Natural killer cell (primary cell): ENCODE measurements at places on chromosomes 4 and X. TPM values are rescaled to one million over a fixed set of nuclear protein-coding genes. Genes with fewer than 3 reads are reported as not detected.

DNA sequence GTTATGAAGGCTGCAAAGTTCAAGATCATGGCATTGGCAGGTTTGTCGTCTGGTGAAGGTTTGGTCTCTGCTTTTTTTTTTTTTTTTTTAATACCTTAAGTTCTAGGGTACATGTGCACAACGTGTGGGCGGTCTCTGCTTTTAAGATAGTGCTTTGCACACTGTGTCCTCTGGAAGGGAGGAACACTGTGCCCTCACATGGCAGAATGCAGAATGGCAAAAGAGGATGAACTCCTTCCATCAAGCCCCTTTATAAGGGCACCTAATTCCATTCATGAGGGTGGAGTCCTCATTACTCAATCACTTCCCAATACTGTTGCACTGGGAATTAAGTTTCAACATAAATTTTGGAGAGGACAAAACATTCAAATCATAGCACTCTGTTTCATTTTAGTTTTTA, 101.4 kb downstream of the GLRA2 start:
- no peaks in the 10 kb centered on the region for H3K36me3 ChIP-seq
- DNase-seq, result no peak
- no peaks in the 10 kb centered on the region for H3K4me1 ChIP-seq
- H3K27ac ChIP-seq, result no peak overlapping the region

- H3K27ac ChIP-seq, result no peak overlapping the region
- no peak overlapping the region for H3K4me3 ChIP-seq
- no peaks in the 10 kb centered on the region for H3K27me3 ChIP-seq
- DNase-seq, result no peak
- no peaks in the 10 kb centered on the region for H3K36me3 ChIP-seq
Measured at GRCh38 chr4:148786699-148787098, 344.5 kb upstream of the NR3C2 start.

GRCh38 chr4:128350449-128351045, 62.9 kb upstream of the PGRMC2 start:
- no peaks in the 10 kb centered on the region for H3K4me1 ChIP-seq
- no peaks in the 10 kb centered on the region for H3K27me3 ChIP-seq
- no peak overlapping the region for H3K4me3 ChIP-seq

- H3K27ac ChIP-seq, result no peak overlapping the region
- no peak for DNase-seq
- no peaks in the 10 kb centered on the region for H3K36me3 ChIP-seq
- no peaks in the 10 kb centered on the region for H3K27me3 ChIP-seq
- no peak overlapping the region for H3K4me3 ChIP-seq
Measured at GRCh38 chr4:165177725-165178666, 29.4 kb upstream of the KLHL2 start.

- H3K4me1 ChIP-seq, result no peaks in the 10 kb centered on the region
- H3K27ac ChIP-seq, result no peak overlapping the region
- DNase-seq, result no peak
- H3K36me3 ChIP-seq, result no peaks in the 10 kb centered on the region
- no peak overlapping the region for H3K4me3 ChIP-seq
- no peaks in the 10 kb centered on the region for H3K27me3 ChIP-seq
Measured at GRCh38 chrX:50000937-50001542, 78.6 kb downstream of the CLCN5 start.

DNA sequence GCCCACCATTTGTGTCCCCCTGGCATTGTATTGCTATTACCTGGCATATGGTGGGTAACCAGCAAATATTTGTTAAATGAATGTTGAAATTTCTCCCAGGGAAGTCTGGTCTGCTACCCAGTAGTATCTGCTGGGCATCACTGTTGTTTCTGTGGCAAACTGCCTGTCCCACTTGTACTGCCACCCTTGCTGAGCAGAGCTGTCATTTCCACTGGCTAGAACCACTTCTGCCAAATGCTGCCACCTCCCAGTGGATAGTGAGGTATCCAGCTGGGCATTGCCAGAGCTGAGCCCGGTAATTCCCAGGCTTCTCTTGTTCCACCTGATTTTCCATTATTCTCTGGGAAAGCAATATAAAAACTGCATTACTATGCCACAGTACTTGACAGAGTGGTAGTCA, 186.7 kb upstream of the NOCT start:
- DNase-seq, result no peak
- no peak overlapping the region for H3K27ac ChIP-seq
- no peak overlapping the region for H3K4me3 ChIP-seq

- no peak overlapping the region for H3K27ac ChIP-seq
- H3K27me3 ChIP-seq, result no peaks in the 10 kb centered on the region
- H3K4me3 ChIP-seq, result no peak overlapping the region
- no peak for DNase-seq
- H3K36me3 ChIP-seq, result no peaks in the 10 kb centered on the region
- no peaks in the 10 kb centered on the region for H3K4me1 ChIP-seq
Measured at GRCh38 chr4:176478076-176478475, 158.3 kb downstream of the SPCS3 start.

The TEX13A gene
- not detected for total RNA-seq

The CACNA1F gene
- total RNA-seq, result 0.48 TPM

The MAP7D3 gene
- total RNA-seq, result 6.1 TPM

The PRR32 gene
- total RNA-seq, result not detected

The CYLC1 gene
- total RNA-seq, result not detected

The DCAF4L1 gene
- total RNA-seq, result 0.16 TPM

The SLC10A6 gene
- not detected for total RNA-seq

The TMSB15A gene
- not detected for total RNA-seq

The CT47B1 gene
- total RNA-seq, result not detected
